ENCODE measurements at places on chromosomes 5 and 9. TPM values are rescaled to one million over a fixed set of nuclear protein-coding genes. Genes with fewer than 3 reads are reported as not detected.

DNA sequence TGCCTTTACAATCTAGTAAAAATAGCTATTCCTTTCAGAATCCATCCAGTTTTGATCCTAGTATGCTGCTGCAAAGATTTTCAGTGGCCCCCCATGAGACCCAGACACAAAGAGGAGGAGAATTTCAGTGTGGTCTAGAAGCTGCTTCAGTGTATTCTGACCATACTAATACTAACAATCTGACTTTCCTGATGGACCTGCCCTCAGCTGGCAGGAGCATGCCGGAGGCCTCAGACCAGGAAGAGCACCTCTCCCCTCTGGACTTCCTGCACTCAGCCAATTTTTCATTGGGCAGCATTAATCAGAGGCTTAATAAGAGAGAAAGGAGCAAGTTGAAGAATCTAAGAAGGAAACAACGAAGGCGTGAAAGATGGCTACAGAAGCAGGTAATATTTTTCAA lies 48.5 kb downstream of the RNF180 start:
- no peaks in the 10 kb centered on the region for H3K27me3 ChIP-seq
- H3K4me3 ChIP-seq, result no peak overlapping the region
- H3K4me1 ChIP-seq, result no peaks in the 10 kb centered on the region
- no peak overlapping the region for H3K27ac ChIP-seq

DNA sequence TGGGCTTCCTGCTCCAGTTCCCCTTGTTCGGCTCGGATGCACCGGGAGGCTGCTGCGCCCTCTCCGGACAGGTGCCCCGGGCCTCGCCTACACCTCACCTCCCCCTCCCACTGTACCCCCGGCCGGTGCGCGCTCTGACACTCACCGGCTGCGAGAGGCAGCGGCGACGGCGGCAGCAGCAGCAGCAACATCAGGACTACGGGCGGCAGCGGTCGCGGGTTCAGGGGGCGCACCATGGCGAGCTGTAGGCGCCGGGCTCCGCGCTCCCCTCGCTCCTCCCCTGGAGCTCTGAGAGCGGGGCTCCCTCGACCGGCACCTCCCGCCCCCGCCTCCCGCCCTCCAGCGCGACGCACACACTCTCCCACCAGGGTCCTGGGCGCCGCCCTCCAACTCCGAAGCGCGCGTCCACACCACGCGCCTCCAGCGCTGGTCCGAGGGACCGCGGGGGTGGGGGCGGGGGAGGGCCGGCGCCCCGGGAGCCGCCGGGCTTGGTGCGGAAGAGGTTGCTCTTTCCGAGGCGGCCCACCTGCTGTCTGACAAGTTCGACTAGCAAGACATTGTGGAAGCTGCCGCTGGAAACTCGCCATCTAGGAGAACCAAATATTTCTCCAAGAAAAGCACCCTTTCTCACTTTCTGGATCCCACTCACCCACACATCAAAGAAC lies at the start of gene GFRA3:
Gene GFRA3, minus strand, starts transcription at position 433 of the 665 bp plus-strand sequence. Its CDS starts 197 bp downstream, at position 236.
- H3K27me3 ChIP-seq, result peaks cover 29% of the 10 kb centered on the region
- H3K36me3 ChIP-seq, result peaks cover 2% of the 10 kb centered on the region
- H3K4me1 ChIP-seq, result peaks cover 6% of the 10 kb centered on the region
- H3K4me3 ChIP-seq, result peak within 1 kb of the TSS; percentile 53
- no peak within 1 kb of the TSS for H3K27ac ChIP-seq

DNA sequence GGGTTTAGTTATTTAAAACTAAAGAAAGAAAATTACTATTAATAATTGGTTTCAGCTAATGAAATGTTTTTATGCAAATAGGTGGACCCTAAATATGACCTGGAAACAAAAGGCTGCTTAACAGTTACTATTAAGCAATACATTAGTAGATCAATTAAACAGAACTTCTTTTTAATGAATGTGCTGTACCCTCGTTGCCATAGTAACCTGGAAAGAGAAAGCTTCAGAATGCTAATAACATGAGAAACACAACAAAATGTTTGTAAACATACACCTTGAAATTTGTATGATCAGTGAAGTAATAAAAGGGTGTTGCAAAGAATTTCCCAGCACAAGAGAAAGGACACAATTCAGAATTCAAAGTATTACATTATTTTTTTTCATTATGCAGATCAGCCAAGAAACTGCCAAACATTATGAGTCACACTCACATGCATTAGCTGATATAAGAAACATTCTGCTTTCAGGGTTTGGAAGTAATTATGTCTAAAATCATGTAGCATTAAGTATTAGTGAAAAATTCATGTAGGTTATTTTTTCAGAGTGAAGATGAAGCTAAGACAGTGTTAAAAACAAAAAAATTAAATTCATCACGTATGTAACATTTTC lies 348.3 kb downstream of the ISL1 start:
- no peak for DNase-seq
- H3K27ac ChIP-seq, result no peak overlapping the region
- no peak overlapping the region for H3K4me3 ChIP-seq

DNA sequence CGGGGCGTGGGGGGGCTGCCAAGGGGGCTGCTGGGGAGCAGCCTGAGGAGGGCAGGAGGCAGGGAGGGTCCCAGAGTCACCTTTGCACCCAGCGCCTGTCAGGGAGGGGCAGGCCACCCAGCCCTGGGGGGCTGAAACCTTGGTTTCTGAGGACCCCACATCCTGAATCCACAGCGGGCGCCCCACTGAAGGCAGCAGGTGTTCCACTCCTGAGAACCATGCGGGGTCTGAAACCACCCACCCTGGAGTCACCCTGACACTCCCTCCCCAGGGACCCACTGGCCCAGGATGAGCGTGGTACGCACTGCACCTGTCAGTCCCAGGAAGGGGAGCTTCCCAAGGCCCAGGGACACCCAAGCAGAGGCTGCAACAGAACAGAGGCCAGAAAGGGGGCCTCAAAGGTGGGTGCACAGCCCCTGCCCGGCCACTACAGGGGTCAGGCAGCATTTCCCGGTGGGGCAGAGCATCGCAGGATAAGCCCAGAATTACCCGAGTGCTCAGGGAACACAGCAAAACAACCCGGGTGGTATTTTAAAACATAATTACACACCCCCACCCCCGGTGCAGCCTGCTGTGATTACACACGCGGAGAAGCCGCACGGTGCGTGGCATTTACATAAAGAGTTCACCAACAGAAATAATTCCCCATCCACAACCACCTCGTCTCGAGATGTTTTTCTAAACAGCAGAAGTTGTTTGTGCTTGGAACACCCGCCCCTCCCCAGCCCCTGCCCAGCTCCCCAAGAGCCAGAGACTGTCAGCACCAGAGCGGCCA lies 57.3 kb upstream of the UBAC1 start:
- no peaks in the 10 kb centered on the region for H3K4me1 ChIP-seq
- no peaks in the 10 kb centered on the region for H3K27me3 ChIP-seq
- no peak overlapping the region for H3K27ac ChIP-seq
- no peaks in the 10 kb centered on the region for H3K36me3 ChIP-seq
- DNase-seq, result no peak
- H3K4me3 ChIP-seq, result no peak overlapping the region

DNA sequence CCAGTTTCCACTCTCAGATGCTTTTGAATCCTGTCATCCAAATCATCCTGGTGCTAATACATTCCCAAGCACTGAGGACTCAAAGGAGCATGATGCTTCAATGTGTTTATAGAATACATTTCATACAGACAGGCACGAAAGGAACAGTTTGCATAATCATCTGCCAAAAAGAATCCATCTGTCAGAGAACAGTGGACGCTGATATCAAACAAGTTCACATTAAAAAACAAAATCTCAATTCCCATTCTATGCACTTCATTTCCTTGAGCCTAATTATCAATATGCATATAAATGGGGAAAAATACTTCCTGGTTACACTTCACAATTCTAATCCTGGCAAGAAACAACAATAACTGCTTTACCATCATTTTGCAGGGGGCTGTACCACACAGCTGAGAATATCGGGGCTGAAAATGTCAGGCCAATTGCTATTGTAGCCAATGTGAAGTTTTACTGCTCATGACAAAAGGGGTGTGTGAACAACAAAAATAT lies 125.5 kb upstream of the FAM174A start:
- DNase-seq, result no peak
- no peaks in the 10 kb centered on the region for H3K4me1 ChIP-seq
- H3K27me3 ChIP-seq, result no peaks in the 10 kb centered on the region
- H3K4me3 ChIP-seq, result no peak overlapping the region
- no peak overlapping the region for H3K27ac ChIP-seq

DNA sequence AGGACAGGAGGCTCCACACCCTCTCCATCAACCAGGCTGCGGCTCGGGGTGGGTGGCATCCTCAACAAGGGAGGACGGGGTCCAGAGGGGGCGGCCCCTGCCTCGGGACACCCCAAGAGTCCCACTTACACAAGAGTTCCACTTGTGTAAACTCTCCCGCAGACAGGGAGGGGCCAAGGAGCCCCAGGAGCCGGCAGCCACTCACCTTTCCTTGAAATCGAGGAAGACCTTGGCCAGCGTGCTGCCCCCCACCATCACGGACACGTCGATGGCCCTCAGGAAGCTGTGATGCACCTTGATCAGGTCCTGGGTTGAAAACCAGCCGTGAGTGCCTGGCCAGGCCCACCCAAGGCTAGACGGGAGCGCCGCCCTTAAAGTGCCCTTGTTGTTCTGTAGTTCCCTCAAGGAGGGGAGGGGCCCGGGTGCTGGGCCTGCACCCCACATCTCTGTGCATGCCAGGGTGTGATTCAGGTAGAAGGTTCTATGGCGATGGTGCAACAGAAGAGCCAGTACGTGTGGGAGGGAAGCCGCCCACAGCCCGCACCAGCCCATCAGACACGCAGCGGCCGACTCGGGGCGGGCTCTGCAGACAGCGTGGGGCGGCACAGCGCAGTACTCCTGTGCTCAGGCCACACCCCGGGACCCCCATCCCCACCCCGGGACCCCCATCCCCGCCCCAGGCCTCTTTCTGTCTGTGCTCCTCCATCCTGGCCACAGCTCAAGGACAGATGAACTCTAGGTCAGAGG lies 67.9 kb upstream of the SARDH start:
- H3K36me3 ChIP-seq, result no peaks in the 10 kb centered on the region
- no peak for DNase-seq
- no peaks in the 10 kb centered on the region for H3K4me1 ChIP-seq
- H3K27me3 ChIP-seq, result no peaks in the 10 kb centered on the region

DNA sequence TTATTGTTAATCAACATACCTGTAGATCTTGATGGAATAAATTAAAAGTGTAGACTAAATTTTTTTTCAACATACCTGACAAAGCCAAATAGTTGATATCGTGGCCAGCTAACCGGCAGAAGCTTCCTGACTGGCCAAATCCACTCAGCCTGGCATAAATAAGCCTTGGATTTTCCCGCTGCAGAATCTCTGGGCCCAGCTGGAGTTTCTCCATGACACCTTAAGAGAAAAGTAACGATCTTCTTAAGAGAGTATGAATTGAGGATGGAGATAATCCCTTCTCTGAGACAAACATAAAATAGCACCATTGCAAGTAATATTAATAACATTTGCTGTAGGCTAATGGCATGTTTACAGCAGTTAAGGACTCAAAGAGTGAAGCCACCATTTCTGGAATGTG lies 2.2 kb downstream of the AMACR start:
- H3K4me1 ChIP-seq, result peaks cover 33% of the 10 kb centered on the region
- H3K4me3 ChIP-seq, result no peak overlapping the region
- no peak overlapping the region for H3K27ac ChIP-seq
- no peaks in the 10 kb centered on the region for H3K27me3 ChIP-seq

DNA sequence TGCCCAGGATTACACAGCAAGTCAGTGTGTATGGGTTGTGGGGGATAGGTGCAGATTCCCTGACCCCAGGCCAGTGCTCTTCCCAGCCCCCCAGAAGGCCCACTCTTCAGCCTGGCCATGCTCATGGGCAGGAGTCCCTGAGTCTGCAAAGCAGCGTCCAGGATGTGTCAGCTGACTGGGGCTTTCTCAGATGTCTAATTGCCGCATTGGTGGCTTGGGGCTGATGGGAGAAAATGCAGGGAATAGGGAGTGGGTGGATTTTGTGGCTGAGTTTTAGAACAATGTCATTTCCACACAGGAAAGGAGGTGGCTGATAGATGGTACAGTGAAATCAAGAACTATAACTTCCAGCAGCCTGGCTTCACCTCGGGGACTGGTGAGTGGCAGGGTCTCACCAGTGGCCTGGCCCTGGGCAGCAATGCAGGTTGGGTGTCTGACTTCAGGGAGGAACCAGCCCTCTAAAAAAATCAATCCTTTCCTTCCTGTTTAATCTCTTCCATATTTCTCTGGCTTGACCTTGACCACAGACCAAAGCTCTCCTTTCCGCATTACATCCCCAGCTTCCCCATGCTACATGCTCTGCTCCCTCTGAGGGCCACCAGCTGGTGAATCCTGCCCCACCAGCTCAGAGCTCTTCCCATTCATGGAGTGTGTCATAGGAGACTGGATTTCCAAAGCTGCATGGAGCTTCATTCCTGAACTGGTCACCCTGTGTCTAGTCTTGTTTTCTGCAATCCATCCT lies 14.2 kb downstream of the GLIPR2 start:
- H3K4me1 ChIP-seq, result peaks cover 72% of the 10 kb centered on the region
- H3K27me3 ChIP-seq, result no peaks in the 10 kb centered on the region
- H3K36me3 ChIP-seq, result peaks cover 34% of the 10 kb centered on the region
- DNase-seq, result no peak
- peak overlapping the region; percentile 77 for H3K4me3 ChIP-seq

DNA sequence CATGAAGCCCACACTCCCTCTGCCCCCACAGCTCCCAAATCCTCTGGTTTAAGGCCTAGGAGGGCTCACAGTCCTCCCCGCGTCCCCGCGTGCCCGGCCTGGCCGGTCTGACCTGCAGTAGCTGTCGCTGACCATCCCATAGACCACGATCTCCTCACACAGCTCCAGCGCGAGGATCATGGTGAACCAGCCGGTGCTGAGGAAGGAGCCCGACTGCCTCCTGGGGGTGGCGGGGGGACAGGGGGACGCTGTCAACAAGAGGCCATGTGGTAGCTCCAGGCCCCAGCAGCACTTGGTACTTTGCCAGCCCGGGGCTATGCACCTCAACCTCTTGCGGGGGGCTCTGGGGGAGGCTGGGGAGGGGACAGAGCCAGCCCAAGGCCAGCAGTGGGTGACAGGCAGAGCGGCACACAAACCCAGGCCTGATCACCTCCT lies 7.0 kb downstream of the ST6GALNAC4 start:
- no peak overlapping the region for H3K27ac ChIP-seq
- peaks cover 42% of the 10 kb centered on the region for H3K4me1 ChIP-seq
- DNase-seq, result no peak
- no peaks in the 10 kb centered on the region for H3K27me3 ChIP-seq
- no peak overlapping the region for H3K4me3 ChIP-seq
- H3K36me3 ChIP-seq, result peaks cover 16% of the 10 kb centered on the region

CD180 gene
- total RNA-seq, result 1.4 TPM

GALT gene
- total RNA-seq, result 72.0 TPM

MTRR gene
- 83.0 TPM for total RNA-seq

CDX1 gene
- not detected for total RNA-seq

KLF4 gene
- 3.3 TPM for total RNA-seq

SGCD gene
- total RNA-seq, result not detected

LAMC3 gene
- 0.05 TPM for total RNA-seq

WDR31 gene
- total RNA-seq, result 1.9 TPM

SLCO6A1 gene
- not detected for total RNA-seq

C1QTNF2 gene
- not detected for total RNA-seq

Data from activated T-helper 1 cell treated with anti-CD3 and anti-CD28 coated beads, Interleukin-12 subunit alpha, Interleukin-12 subunit beta, Interleukin-2, Interleukin-4 antibody, amounts not matched to agents 30 ng/mL and 10 ng/mL and 1 ng/mL, durations not matched to agents 14 hours and 24 hours and 36 hours (primary cell).